ENCODE measurements at places on chromosomes 3 and 15. TPM values are rescaled to one million over a fixed set of nuclear protein-coding genes. Genes with fewer than 3 reads are reported as not detected.

Gene PEX5L
- total RNA-seq = 3.3 TPM

Gene PATL2
- 2.6 TPM for total RNA-seq

Gene CLEC3B
- 18.3 TPM for total RNA-seq

Gene IL1RAP
- total RNA-seq = 11.8 TPM

GRCh38 chr3:159829539-159830227 lies 159.0 kb upstream of the IL12A start:
- H3K27me3 ChIP-seq = no peaks in the 10 kb centered on the region
- H3K4me1 ChIP-seq = no peaks in the 10 kb centered on the region
- H3K27ac ChIP-seq = no peak overlapping the region
- no peak overlapping the region for H3K4me3 ChIP-seq
- DNase-seq = peak; percentile 89
- no peaks in the 10 kb centered on the region for H3K36me3 ChIP-seq

DNA sequence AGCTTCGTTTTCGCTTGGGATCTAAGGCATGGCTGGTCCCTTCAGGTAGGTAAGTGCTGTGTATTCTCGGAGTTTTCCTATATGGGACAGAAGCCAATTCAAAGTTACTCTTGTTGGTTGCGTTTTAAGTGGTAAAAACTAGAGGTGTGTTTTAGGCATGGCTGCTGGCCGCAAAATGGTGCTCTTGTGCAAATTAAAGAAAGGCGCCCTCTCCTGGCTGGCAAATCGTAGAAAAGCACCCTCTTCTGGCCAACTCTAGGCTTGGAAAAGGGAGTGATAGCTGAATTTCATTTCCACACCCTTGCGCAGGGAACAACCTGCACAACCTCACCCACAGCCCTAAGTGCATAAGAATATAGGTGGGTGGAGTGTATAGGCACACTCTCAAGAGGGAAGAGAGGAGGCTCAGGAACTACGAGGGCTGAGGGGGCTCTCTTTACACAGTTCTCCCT lies 23.5 kb downstream of the DRD3 start:
- H3K4me3 ChIP-seq = no peak overlapping the region
- no peak overlapping the region for H3K27ac ChIP-seq
- no peaks in the 10 kb centered on the region for H3K4me1 ChIP-seq
- DNase-seq = no peak
- H3K36me3 ChIP-seq = no peaks in the 10 kb centered on the region
- no peaks in the 10 kb centered on the region for H3K27me3 ChIP-seq

DNA sequence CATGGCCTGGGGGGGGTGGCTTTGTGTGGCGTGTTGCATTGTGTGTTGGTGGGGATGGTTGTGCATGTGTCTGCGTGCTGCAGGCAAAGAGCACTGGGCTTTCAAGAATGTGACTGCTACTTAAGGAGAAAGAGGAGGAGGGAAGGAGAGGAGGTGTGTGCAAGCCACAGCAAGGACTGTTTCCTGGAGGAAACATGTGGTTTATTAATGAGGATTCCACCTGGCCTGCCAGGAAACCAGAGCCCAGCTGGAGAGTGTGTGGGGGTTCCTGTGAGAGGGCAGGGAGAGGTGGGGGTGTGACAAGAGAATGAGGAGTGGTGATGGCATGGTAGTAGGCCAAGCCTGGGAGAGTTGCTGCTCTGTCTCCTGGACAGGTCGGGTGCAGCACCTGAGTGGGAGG lies 258.1 kb upstream of the ROPN1 start:
- H3K27me3 ChIP-seq = no peaks in the 10 kb centered on the region
- no peaks in the 10 kb centered on the region for H3K36me3 ChIP-seq
- H3K4me3 ChIP-seq = no peak overlapping the region
- H3K4me1 ChIP-seq = no peaks in the 10 kb centered on the region
- DNase-seq = no peak

DNA sequence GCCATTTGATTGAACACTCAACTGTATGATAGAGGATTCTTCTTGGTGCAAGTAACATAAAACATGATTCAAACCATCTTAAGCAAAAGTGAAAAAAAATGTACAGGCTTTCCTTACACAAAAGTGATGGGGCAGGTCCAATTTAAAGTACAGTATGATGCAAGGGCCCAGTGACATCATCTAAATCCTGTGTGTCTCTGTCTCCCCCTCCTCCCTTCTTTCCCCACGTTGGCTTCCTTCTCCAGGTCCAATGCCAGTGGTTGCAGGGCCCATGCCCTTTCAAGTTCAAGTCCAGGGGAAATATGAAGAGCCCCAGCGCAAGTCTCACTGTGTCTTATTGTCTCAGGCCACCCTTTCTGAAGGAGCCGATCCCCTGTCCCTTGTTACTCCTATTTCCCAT lies 332.3 kb downstream of the SHQ1 start:
- H3K27me3 ChIP-seq = no peaks in the 10 kb centered on the region
- no peaks in the 10 kb centered on the region for H3K4me1 ChIP-seq
- no peaks in the 10 kb centered on the region for H3K36me3 ChIP-seq
- H3K4me3 ChIP-seq = no peak overlapping the region
- no peak overlapping the region for H3K27ac ChIP-seq

GRCh38 chr3:195129644-195130492 lies 141.1 kb downstream of the XXYLT1 start:
- no peaks in the 10 kb centered on the region for H3K27me3 ChIP-seq
- H3K36me3 ChIP-seq = no peaks in the 10 kb centered on the region
- H3K4me1 ChIP-seq = no peaks in the 10 kb centered on the region
- no peak overlapping the region for H3K4me3 ChIP-seq
- no peak overlapping the region for H3K27ac ChIP-seq
